ENCODE measurements at places on chromosomes 2 and 18. TPM values are rescaled to one million over a fixed set of nuclear protein-coding genes. Genes with fewer than 3 reads are reported as not detected.

- no peak overlapping the region for H3K27ac ChIP-seq
- no peak for DNase-seq
- no peak overlapping the region for H3K4me3 ChIP-seq
- H3K36me3 ChIP-seq, result no peaks in the 10 kb centered on the region
Observed at GRCh38 chr18:36365836-36366775, 68.6 kb downstream of the FHOD3 start.

- no peak for DNase-seq
- H3K36me3 ChIP-seq, result no peaks in the 10 kb centered on the region
- H3K4me3 ChIP-seq, result no peak overlapping the region
- no peaks in the 10 kb centered on the region for H3K27me3 ChIP-seq
Observed at GRCh38 chr2:215293879-215294278, 18.0 kb upstream of the ATIC start.

DNA sequence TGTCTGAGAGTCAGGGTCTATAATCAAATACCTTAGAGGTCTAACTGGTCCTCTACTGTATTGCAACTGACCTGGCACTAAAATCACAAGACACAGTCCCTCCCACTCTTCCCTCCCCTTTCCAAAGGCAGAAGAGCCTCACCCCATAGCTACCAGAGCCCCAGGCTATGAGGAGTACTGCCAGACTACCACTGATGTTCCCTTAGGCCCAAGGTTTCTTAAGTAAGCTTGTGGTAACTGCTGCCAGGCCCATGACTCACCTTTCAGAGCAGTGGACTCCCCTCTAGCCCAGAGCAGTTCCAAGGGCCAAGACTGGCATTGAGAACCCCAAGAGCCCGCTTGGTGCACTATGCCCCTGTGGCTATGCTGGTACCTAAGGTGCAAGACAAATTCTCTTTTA lies 1193.4 kb downstream of the DSC3 start:
- no peak for DNase-seq
- H3K27ac ChIP-seq, result no peak overlapping the region
- H3K27me3 ChIP-seq, result no peaks in the 10 kb centered on the region
- no peaks in the 10 kb centered on the region for H3K4me1 ChIP-seq
- H3K4me3 ChIP-seq, result no peak overlapping the region
- no peaks in the 10 kb centered on the region for H3K36me3 ChIP-seq

The CIB4 gene
- total RNA-seq, result not detected

The SLC5A7 gene
- not detected for total RNA-seq

All from activated naive CD4-positive, alpha-beta T cell treated with anti-CD3 and anti-CD28 coated beads for 36 hours (primary cell).